Activated CD4-positive, alpha-beta T cell treated with anti-CD3 and anti-CD28 coated beads, Interleukin-2, amount 10 ng/mL, durations not matched to agents 7 days and 5 days (primary cell): ENCODE measurements at places on chromosomes 6 and 20.

- no peaks in the 10 kb centered on the region for H3K27me3 ChIP-seq
- no peak overlapping the region for H3K27ac ChIP-seq
- no peak overlapping the region for H3K4me3 ChIP-seq
- H3K4me1 ChIP-seq = no peaks in the 10 kb centered on the region
These were observed 38.0 kb upstream of the PRSS35 start for GRCh38 chr6:83474309-83474708.

DNA sequence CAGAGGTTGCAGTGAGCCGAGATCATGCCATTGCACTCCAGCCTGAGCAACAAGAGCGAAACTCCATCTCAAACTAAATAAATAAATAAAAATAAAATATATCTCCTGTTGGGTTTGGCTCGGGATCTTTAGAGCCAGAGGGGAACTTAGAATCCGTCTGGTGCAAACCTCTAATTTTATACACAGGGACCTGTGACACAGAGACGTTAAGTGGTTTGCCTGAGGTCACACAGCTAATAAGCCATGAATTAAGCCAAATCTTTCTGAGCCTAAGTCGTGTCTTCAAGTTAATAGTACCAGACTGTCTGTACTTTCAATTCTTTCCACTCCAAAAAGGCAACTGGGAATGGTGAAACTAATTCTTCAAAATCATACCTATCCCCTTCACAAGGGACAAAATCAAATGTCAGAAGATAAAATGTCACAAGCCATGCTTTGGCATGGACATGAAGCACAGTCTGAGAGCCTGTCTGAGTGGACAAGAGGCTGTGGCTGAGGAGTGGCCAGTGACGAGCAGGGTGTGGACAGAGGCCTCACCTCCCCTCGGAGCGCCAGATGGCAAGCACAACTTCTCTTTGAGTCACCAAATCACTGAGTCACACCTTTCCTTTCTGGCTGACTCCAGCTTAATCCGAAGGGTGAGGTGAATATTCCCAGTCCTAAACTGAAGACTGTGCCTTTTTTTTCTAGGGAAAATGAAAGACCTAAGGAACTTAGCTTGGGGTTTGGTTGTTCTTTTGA, 177.4 kb downstream of the TFAP2A start:
- H3K27me3 ChIP-seq = no peaks in the 10 kb centered on the region
- H3K27ac ChIP-seq = no peak overlapping the region
- DNase-seq = no peak
- no peaks in the 10 kb centered on the region for H3K4me1 ChIP-seq
- no peak overlapping the region for H3K4me3 ChIP-seq

GRCh38 chr20:61954276-61955021, 111.2 kb downstream of the TAF4 start:
- DNase-seq = no peak
- no peaks in the 10 kb centered on the region for H3K4me1 ChIP-seq
- no peak overlapping the region for H3K27ac ChIP-seq
- no peaks in the 10 kb centered on the region for H3K36me3 ChIP-seq
- H3K4me3 ChIP-seq = no peak overlapping the region

- no peaks in the 10 kb centered on the region for H3K36me3 ChIP-seq
- H3K27me3 ChIP-seq = no peaks in the 10 kb centered on the region
- DNase-seq = no peak
These were observed 102.6 kb downstream of the IBTK start for GRCh38 chr6:82144852-82145340.

DNA sequence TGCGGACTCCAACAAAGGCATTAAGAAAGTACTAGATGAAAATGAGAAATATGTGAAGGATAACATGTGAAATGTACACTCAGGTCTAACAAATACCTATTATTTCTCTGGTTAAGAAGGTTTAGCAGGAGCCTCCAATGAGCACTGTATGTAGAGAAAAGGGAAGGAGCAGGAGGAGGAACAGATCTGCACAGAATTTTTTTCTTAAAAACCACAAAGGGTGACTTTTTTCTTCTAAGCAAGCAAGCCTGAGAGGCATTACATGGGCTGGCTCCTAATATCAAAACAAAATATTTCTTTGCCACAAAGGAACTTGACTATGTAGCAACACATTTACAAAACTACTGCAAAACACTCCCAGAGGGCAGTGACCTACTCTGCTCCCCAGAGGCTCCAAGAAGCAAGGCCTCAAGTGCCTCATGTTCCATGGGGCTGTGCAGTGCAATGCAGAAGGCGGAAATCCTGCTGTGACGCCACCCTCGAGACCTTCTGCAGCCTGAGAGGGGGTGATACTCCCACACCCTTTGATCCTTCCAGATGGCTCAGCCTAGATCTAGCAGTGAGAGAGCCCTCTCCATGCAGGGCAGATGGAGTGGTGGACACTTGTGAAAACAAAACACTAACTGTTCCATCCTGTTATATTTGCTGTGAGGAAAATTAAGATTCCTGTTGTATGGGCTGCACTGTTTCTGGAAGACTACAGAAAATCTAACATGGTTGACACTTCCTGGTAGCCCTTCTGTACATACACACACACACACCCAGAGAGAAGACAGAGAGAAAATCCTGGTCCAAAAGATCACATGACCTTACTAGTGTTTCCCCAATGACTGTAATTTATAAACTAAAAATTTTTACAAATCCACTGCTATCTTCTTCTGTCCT, 36.0 kb upstream of the SMIM29 start:
- H3K27me3 ChIP-seq = no peaks in the 10 kb centered on the region
- DNase-seq = no peak
- peaks cover 30% of the 10 kb centered on the region for H3K4me1 ChIP-seq
- peaks cover 33% of the 10 kb centered on the region for H3K36me3 ChIP-seq

DNA sequence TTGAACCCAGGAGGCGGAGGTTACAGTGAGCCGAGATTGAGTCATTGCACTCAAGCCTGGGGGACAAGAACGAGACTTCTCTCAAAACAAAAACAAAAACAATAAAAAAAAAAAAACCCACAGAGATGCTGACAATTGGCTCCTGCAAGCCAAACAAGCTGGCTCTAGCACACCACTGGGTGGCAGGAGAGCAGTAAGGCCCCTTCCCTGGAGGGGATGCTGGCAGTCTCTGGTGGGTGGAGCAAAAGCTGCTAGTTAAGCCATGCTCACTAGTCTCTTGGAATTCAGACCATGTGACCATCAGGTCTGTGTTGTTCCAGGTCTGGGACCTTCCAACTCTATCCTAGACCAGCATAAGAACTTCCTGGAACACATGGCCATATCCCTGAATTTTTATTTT, 18.9 kb upstream of the DSN1 start:
- no peaks in the 10 kb centered on the region for H3K36me3 ChIP-seq
- DNase-seq = peak; percentile 23
- no peak overlapping the region for H3K27ac ChIP-seq
- no peak overlapping the region for H3K4me3 ChIP-seq

DNA sequence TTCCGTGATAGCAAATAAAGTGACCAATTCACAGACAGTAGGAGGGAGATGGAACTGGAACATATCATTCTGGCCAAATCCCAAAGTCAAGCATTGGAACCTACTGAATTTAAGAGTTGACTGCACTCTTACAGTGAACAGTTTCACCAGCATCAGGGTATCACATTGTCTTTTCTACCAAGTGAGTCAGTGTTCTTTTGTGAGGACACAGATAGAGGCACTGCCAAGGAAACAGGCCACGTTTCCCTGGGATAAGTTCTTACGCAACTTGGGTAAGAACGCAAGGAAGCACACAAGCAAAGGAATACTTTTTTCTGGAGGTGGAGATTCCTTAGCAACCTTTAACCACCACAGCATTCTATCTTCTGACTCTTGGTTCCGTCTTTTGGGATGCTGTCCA, 28.6 kb upstream of the ENPP5 start:
- H3K27ac ChIP-seq = no peak overlapping the region
- H3K36me3 ChIP-seq = no peaks in the 10 kb centered on the region
- H3K4me1 ChIP-seq = no peaks in the 10 kb centered on the region
- DNase-seq = no peak

DNA sequence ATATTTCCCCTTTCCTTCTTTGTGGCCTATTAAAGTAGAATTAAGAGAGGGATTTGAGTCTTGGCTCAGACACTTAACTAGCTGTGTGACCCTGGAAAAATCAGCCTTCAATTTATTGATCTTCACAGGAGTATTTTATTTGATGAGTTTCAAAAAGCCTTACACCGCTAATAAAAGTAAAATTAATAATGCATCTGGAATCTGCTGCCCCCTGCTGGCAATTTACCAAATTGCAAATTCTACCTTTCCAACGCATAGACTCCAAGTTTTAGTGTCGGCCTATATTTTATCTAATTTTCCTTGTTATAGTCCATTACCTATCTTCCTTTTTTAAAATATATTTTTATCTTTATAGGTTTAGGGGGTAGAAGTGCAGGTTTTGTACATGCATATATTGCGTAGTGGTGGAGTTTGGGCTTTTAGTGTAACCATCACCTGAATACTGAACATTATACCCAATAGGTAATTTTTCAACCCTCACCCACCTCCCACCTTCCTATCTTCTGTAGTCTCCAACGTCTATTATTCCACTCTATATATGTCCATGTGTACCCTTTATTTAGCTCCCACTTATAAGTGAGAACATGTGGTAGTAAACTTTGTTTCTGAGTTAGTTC, 46.3 kb downstream of the GOPC start:
- peak; percentile 60 for DNase-seq
- no peak overlapping the region for H3K4me3 ChIP-seq
- no peak overlapping the region for H3K27ac ChIP-seq
- peaks cover 6% of the 10 kb centered on the region for H3K27me3 ChIP-seq
- peaks cover 3% of the 10 kb centered on the region for H3K4me1 ChIP-seq
- H3K36me3 ChIP-seq = no peaks in the 10 kb centered on the region
